ENCODE measurements at places on chromosomes 12 and 14. TPM values are rescaled to one million over a fixed set of nuclear protein-coding genes. Genes with fewer than 3 reads are reported as not detected.

PAPOLA gene
- 184 TPM for total RNA-seq

GRCh38 chr14:95635051-95635450 is 51.2 kb upstream of the TCL1B start:
- no peaks in the 10 kb centered on the region for H3K27me3 ChIP-seq
- H3K27ac ChIP-seq, result no peak overlapping the region
- peaks cover 2% of the 10 kb centered on the region for H3K36me3 ChIP-seq

- H3K36me3 ChIP-seq, result no peaks in the 10 kb centered on the region
- DNase-seq, result no peak
- H3K4me1 ChIP-seq, result no peaks in the 10 kb centered on the region
- H3K27me3 ChIP-seq, result no peaks in the 10 kb centered on the region
- H3K27ac ChIP-seq, result no peak overlapping the region
Observed at GRCh38 chr14:100965296-100965695, 61.8 kb upstream of the RTL1 start.

GRCh38 chr14:99806836-99807235 is 13.6 kb downstream of the EML1 start:
- no peak for DNase-seq
- H3K4me1 ChIP-seq, result no peaks in the 10 kb centered on the region
- no peaks in the 10 kb centered on the region for H3K27me3 ChIP-seq
- H3K36me3 ChIP-seq, result no peaks in the 10 kb centered on the region
- H3K4me3 ChIP-seq, result no peak overlapping the region

DNA sequence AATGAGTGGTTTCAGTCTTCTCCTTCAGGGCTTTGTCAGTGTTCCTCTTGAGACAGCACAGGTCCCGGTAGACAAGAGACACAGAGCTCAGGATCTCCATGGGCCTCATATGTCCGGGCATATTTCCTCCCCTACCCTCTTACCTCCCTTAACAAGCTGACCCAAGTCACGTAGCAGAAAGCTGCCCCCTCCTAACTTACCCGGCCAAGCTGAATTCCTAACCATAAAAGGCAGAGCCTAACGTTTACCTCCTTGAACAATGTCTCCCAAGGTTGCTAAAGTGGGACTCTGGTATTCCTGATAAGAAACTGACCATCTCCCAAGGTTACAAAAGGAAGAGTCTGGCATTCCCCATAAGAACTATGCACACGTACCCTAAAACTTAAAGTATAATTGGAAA is 182.2 kb upstream of the USP15 start:
- H3K4me1 ChIP-seq, result peaks cover 2% of the 10 kb centered on the region
- no peak for DNase-seq
- no peak overlapping the region for H3K4me3 ChIP-seq
- H3K36me3 ChIP-seq, result no peaks in the 10 kb centered on the region
- H3K27ac ChIP-seq, result no peak overlapping the region

GRCh38 chr14:64612971-64613666 is 63.4 kb downstream of the PPP1R36 start:
- H3K4me1 ChIP-seq, result no peaks in the 10 kb centered on the region
- H3K36me3 ChIP-seq, result no peaks in the 10 kb centered on the region
- no peak for DNase-seq

Data from H9 (cell line).